ENCODE measurements at places on chromosomes 2 and 18.

GRCh38 chr18:49853011-49853410 is 39.7 kb upstream of the ACAA2 start:
- DNase-seq: no peak

DNA sequence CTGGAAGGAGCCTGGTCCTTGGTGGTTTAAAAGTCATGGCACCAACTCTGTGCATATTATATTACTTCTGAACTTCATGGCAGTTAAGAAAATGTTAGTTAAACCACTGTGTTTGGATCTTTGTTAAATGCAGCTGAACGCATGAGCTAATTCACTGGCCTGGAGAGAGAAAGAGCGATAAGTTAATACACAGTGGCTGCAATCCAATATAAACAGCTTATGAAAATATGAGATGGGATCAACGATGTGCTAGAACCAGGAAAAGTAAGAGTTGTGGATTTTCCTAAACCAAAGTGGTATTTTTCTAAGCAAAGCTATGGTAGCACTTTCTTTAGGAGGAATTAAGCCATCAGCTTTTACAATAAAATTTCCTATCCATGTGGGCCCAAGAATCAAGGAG is 326.7 kb downstream of the MTX2 start:
- DNase-seq: no peak

GRCh38 chr2:238157506-238158017 is 1.2 kb upstream of the ERFE start:
- DNase-seq: no peak

GRCh38 chr2:120442541-120442922 is 96.6 kb downstream of the INHBB start:
- no peak for DNase-seq

- no peak for DNase-seq
Measured at GRCh38 chr2:67904566-67904965, 158.2 kb downstream of the C1D start.

DNA sequence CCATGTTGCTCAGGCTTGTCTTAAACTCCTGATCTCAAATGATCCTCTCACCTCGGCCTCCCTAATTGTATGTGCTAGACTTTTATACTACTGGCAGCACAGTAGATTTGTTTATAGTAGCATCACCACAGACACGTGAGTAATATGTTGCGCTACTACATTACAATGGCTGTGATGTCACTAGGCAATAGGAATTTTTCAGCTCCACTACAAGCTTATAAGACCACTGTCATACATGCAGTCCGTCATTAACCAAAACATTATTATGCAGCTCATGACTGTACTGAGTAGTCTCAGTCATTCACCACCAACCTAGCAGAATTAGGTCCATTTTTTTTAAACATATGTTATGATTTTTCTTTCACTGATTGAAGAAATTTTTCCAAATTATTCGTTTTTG is 398.9 kb downstream of the DCC start:
- no peak for DNase-seq

DNA sequence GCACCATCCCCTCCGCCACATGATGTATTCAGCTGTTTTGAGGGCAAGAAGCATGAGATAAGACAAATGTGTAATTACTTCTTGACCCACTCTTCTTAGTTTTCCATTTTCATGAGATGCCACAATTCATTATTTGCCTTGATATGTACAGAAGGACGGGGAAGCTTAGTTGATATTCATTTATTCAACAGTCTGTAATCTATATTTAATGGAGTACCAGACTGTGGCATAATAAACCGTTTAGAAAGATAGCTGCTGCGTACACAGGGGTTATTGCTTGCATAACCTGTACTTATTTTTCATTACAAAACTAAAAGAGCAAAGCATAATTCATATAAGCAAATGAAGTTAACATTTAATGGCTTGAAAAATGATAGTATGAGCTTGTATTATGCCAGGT is 466.4 kb upstream of the GYPC start:
- no peak for DNase-seq

DNA sequence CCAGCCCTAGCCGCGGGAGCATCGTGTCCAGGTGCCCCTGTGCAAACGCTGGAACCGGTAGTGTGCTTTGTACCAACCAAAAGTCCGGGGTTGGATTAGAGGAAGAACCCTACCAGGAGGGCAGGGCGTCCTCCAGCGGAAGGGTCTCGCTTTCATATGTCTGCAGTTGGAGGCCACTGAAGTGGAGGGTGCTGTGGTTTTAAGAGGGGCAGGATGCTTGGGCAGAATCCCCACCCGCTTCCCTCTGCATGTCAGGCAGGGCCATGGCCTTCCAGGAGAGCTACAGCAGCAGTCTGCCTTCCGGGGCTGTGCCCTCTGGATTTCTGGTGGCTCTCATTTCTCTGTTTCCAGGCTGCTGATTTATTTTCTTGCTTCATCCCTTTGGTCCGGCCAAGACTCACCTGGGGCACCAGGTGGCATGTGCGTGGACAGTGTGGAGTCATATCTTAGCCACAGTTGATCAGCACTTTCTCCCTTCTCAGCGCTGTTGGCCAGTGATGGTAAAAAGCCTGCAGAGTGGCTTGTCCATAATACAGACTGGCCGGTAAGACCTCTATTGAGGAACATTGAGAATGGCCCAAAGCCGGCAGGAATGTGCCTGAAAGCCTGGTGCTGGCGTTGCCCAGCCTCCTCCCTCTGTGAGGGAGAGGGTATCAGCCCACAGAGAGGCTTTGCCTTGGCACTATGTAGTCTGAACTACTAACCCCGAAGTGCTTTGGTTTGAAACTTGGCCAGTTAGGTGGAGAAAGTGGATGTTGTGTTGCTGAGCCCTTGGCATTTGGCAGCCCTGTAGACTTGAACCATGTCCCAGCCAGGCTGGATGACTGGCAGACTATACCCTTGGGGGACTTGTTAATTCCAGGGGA is 1.8 kb downstream of the AGAP1 start:
- no peak for DNase-seq

DNA sequence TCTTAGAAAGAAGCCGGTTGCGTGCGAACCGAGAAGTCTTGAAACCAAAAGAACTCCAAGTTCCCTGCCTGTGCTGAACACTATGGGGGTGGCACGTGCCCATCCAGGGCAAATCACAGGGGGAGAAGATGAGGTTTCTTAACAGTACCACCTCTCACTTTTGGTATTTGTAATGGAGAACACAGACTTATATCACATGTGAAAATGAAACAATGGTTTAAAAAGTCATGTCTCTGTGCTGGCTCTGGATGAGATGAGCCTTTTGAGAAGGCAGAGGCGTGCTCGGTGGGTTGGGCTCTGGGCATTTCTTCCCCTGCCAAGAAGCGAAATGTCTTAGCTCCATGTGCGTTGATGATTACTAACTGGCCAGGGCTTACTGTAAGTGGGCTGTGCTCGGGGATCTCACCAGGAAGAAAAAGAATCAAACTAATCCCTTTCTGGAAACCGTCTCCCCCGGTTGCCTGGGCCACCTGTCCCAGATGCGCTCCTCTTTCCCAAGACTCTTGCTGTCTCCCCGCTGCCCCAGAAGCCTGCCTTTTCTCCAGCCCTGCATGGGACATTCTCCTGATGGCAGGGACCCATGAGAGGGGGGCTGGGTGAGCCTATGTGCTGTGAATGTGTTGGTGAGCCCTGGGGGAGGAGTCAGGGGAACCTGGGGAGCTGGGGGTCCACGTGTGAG is 252.9 kb downstream of the PRKCE start:
- DNase-seq: no peak

DNA sequence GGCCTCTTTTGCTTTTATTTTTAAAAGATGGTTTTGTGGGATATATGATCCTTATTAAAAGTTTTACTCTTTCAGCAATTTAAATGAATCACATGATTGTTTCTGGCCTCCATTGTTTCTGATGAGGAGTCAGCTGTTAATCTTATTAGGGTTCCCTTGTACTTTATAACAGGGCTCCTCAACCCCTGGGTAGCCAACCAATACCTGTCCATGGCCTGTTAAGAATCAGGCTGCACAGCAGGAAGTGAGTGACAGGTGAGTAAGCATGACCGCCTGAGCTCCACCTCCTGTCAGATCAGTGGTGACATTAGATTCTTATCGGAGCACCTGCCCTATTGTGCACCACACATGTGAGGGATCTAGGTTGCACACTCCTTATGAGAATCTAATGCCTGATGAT is 45.1 kb upstream of the FAM98A start:
- no peak for DNase-seq

DNA sequence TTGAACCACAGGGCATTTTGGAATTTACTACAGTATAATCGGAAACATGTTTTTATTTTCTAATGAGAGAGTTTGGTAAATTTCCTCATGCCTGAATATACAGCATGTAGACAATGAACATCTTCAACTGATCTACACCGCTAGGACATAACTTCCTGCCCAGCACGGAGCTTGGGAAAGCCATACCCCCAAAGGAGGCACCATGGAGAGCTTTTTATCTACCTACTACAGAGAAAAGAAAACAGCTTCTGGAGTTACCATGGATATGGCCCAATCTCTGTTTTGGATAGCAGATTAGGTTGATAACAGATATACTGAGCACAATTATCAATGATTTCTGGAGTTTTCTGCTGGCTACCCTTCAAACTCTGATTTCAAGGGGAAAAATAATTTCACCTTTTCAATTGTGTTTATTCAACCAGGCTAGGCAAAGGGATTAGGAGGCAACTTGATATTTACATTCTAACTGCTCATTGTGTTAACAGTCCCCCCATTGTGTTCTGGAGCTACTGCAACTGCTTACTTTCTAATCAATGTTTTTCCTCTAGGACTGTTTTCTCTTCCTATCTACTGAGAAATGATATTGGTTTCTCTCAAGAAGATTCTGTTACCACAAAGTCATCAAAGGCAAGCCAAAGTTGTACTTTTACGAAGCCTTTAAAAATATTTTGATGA is 123.0 kb upstream of the ARHGAP28 start:
- DNase-seq: no peak

- no peak for DNase-seq
Measured at GRCh38 chr2:218500501-218501060, 67.6 kb downstream of the USP37 start.

- no peak for DNase-seq
Measured at GRCh38 chr18:27789406-27789805, 387.5 kb downstream of the CDH2 start.

GRCh38 chr2:100743741-100744140 is 76.2 kb upstream of the NPAS2 start:
- no peak for DNase-seq

- no peak for DNase-seq
Measured at GRCh38 chr2:78779761-78780160, 245.7 kb upstream of the REG3G start.

GRCh38 chr18:63889626-63890025 is 2.1 kb downstream of the SERPINB2 start:
- no peak for DNase-seq

DNA sequence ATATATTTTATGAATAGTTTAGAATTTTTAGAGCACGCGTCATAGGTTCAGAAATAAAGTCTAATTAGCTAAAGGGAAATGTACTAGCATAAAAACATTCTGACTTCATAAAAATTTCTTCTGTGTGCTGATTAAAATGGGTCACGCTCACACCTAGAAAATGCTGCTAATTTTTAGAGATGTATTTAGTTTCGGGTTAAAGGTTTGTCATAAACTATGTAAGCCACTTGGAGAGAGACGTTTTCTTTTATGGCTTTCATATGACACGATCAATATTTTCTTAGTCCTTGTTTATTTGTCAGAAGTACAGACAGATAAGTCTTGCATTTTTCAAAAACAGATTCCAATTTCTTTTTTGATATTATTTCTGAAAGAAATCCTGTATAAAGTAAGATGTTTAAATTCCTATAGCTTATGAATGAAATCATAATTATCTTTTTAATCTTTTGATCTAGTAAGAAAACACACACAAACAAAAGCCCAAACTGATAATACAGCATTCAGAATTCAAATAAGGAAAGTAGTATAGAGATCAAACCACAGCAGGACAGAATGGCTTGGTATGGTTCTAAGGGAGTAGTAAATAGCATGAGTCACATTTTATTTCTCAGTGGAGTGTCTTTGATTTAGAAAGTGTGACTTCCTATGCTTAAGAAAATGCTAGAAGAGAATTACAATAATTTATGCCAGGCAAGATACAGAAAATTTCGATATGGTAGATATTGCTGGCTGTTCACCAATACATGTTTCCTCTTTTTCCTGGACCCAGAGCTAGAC is 236.6 kb downstream of the GPD2 start:
- DNase-seq: no peak

- no peak for DNase-seq
Measured at GRCh38 chr18:68219872-68220271, 495.0 kb downstream of the TMX3 start.

- DNase-seq: no peak
Measured at GRCh38 chr18:44938720-44939665, 258.3 kb downstream of the SETBP1 start.

GRCh38 chr2:150742094-150742493 is 254.6 kb upstream of the RND3 start:
- DNase-seq: no peak

- DNase-seq: no peak
Measured at GRCh38 chr18:295756-296490, 28.1 kb upstream of the THOC1 start.

DNA sequence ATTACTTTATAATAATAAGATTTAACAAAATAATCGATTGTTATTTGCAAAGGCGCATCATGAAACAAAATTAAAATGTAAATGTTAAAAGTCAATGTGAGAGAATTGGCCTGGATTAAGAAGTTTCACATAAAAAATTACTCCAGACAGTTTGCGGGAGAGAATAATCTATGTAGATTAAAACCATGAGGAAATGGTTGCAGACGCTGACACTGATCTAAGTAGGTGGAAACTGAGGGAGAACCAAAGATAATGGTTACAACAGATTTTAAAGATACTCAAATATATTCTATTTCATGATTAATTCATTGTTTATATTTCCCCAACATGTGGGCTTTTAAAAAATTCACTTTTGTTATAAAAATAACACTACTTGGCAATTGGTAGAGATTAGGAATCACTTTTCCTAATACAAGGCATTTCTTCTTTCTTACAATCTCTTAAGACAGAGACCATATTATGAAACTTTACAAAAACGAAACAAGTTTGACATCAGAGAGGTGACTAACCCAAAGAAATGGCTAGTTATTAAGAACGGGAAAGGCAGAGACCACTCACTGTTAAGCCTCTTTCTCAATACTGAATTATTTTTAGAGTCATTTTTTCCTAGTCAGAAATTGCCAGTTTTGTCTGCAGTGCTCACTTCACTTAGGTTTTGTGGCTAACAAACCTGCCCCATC is 1.6 kb downstream of the KANSL1L start:
- no peak for DNase-seq

DNA sequence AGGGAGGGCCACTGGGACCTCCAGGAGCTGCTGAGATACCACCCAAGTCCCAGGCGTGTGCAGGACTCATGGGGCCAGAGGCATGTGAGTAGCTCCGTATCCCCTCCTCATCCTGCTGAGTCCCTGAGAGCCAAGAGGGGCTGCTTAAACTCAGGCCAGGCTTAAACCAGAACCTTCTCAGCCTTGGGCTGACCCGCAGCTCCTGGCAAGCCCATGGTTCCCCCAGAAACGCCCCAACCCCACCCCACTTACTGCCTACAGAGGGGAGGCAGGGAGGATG is 2.5 kb upstream of the NMUR1 start:
- DNase-seq: no peak

- DNase-seq: no peak
Measured at GRCh38 chr2:159922563-159922962, 124.6 kb upstream of the CD302 start.

Measured in stimulated activated CD8-positive, alpha-beta memory T cell treated with anti-CD3 and anti-CD28 coated beads, Interleukin-12 subunit alpha, Interleukin-12 subunit beta, amount 100 ng/mL, for 1 hour (primary cell).